ENCODE measurements at places on chromosomes 5 and 9. TPM values are rescaled to one million over a fixed set of nuclear protein-coding genes. Genes with fewer than 3 reads are reported as not detected.

GPR21 gene
- 0.28 TPM for total RNA-seq

C9orf152 gene
- total RNA-seq: not detected

C5orf24 gene
- total RNA-seq: 29.8 TPM

PPWD1 gene
- total RNA-seq: 30.8 TPM

PCDHA10 gene
- under 0.01 TPM for total RNA-seq

FCN2 gene
- total RNA-seq: not detected

AGXT2 gene
- not detected for total RNA-seq

ACER2 gene
- total RNA-seq: 1.6 TPM

- H3K27me3 ChIP-seq: no peaks in the 10 kb centered on the region
- H3K4me3 ChIP-seq: no peak overlapping the region
- H3K27ac ChIP-seq: no peak overlapping the region
- no peaks in the 10 kb centered on the region for H3K4me1 ChIP-seq
Measured at GRCh38 chr9:93254806-93255493, 71.0 kb downstream of the WNK2 start.

- H3K4me3 ChIP-seq: no peak overlapping the region
- H3K36me3 ChIP-seq: no peaks in the 10 kb centered on the region
- DNase-seq: no peak
- no peaks in the 10 kb centered on the region for H3K4me1 ChIP-seq
Measured at GRCh38 chr9:27352457-27353165, 55.7 kb upstream of the EQTN start.

GRCh38 chr5:34716986-34717385 is 60.9 kb downstream of the RAI14 start:
- no peak overlapping the region for H3K4me3 ChIP-seq
- peaks cover 36% of the 10 kb centered on the region for H3K4me1 ChIP-seq
- no peaks in the 10 kb centered on the region for H3K27me3 ChIP-seq
- peak overlapping the region; percentile 77 for H3K27ac ChIP-seq
- DNase-seq: peak; percentile 85

- no peak overlapping the region for H3K27ac ChIP-seq
- H3K27me3 ChIP-seq: peaks cover 48% of the 10 kb centered on the region
- no peak overlapping the region for H3K4me3 ChIP-seq
- H3K4me1 ChIP-seq: peaks cover 2% of the 10 kb centered on the region
- no peaks in the 10 kb centered on the region for H3K36me3 ChIP-seq
Measured at GRCh38 chr5:138645778-138646575, 70.8 kb upstream of the HSPA9 start.

- no peak for DNase-seq
- H3K27me3 ChIP-seq: peaks cover 6% of the 10 kb centered on the region
- no peaks in the 10 kb centered on the region for H3K4me1 ChIP-seq
- no peak overlapping the region for H3K4me3 ChIP-seq
- no peak overlapping the region for H3K27ac ChIP-seq
Measured at GRCh38 chr9:99660191-99660636, 161.5 kb upstream of the NR4A3 start.

GRCh38 chr5:179233909-179234562 is 111.2 kb downstream of the ADAMTS2 start:
- no peak overlapping the region for H3K4me3 ChIP-seq
- no peak for DNase-seq
- H3K36me3 ChIP-seq: peaks cover 9% of the 10 kb centered on the region
- H3K27me3 ChIP-seq: no peaks in the 10 kb centered on the region
- no peak overlapping the region for H3K27ac ChIP-seq
- H3K4me1 ChIP-seq: peaks cover 9% of the 10 kb centered on the region

- peak overlapping the region; percentile 94 for H3K27ac ChIP-seq
- peak; percentile 90 for DNase-seq
- H3K4me1 ChIP-seq: peaks cover 12% of the 10 kb centered on the region
- H3K27me3 ChIP-seq: no peaks in the 10 kb centered on the region
- H3K4me3 ChIP-seq: no peak overlapping the region
Measured at GRCh38 chr9:70954126-70954525, 167.3 kb downstream of the TRPM3 start.

DNA sequence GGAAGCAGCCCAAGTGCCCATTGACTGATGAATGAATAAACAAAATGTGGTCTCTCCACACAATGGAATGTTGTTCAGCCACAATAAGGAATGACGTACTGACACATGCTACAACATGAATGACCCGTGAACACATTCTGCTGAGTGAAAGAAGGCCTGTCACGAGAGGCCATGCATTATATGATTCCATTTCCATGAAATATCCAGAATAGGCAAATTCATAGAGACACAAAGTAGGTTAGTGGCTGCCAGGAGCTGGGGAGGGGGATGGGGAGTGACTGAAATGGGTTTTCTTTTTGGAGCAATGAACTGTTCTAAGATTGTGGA is 41.4 kb downstream of the BICD2 start:
- no peaks in the 10 kb centered on the region for H3K27me3 ChIP-seq
- H3K4me3 ChIP-seq: no peak overlapping the region
- peaks cover 3% of the 10 kb centered on the region for H3K4me1 ChIP-seq
- peak; percentile 71 for DNase-seq
- H3K27ac ChIP-seq: no peak overlapping the region
- H3K36me3 ChIP-seq: peaks cover 54% of the 10 kb centered on the region

DNA sequence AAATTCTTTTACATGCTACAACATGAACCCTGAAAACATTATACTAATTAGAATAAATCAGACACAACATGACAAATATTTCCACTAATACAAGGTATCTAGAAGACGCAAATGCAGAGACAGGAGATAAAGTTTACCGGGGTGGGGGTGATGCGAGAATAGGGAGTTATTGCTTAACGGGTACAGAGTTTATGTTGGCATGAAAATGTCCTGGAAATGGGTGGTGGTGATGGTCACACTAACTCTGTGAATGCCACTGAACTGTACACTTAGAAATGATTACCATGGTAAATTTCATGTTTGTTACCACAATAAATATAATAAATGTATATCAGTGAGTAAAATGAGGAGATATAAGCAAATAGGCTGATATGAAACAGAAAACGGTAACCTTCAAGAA is 132.7 kb downstream of the DCP2 start:
- DNase-seq: no peak
- H3K4me3 ChIP-seq: no peak overlapping the region
- H3K27ac ChIP-seq: no peak overlapping the region
- H3K4me1 ChIP-seq: no peaks in the 10 kb centered on the region
- H3K27me3 ChIP-seq: no peaks in the 10 kb centered on the region
- H3K36me3 ChIP-seq: peaks cover 6% of the 10 kb centered on the region

- no peak overlapping the region for H3K4me3 ChIP-seq
- no peak for DNase-seq
- no peaks in the 10 kb centered on the region for H3K36me3 ChIP-seq
- no peak overlapping the region for H3K27ac ChIP-seq
Measured at GRCh38 chr5:165157219-165157618, 1651.8 kb downstream of the MAT2B start.

GRCh38 chr9:86202338-86202882 is 57.0 kb downstream of the C9orf153 start:
- peaks cover 7% of the 10 kb centered on the region for H3K27me3 ChIP-seq
- no peaks in the 10 kb centered on the region for H3K4me1 ChIP-seq
- H3K27ac ChIP-seq: no peak overlapping the region
- H3K36me3 ChIP-seq: no peaks in the 10 kb centered on the region
- DNase-seq: peak; percentile 61

GRCh38 chr9:108347463-108348188 is 508.2 kb downstream of the ACTL7B start:
- DNase-seq: no peak
- no peaks in the 10 kb centered on the region for H3K27me3 ChIP-seq
- no peak overlapping the region for H3K27ac ChIP-seq

DNA sequence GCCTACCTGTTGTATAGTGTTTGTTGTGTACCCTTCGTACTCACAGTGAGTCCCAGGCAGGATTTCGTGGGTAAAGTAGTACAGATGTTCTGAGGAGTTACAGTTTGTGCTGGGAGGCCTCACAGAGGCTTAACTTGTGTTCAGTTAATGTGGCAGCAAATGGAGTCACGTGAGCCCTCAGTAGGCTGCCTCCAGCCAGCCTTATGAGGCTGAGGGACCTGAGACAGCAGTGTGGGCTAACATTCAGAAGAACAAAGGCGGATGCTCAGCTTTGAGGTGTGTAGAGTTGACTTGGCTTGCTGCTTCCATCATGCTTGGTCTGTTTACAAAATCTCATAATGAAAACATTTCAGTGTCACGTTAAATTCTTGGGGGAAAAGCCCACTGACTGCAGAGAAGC is 118.1 kb downstream of the TRIO start:
- H3K27ac ChIP-seq: peak overlapping the region; percentile 16
- H3K4me1 ChIP-seq: peaks cover 53% of the 10 kb centered on the region
- no peaks in the 10 kb centered on the region for H3K27me3 ChIP-seq

DNA sequence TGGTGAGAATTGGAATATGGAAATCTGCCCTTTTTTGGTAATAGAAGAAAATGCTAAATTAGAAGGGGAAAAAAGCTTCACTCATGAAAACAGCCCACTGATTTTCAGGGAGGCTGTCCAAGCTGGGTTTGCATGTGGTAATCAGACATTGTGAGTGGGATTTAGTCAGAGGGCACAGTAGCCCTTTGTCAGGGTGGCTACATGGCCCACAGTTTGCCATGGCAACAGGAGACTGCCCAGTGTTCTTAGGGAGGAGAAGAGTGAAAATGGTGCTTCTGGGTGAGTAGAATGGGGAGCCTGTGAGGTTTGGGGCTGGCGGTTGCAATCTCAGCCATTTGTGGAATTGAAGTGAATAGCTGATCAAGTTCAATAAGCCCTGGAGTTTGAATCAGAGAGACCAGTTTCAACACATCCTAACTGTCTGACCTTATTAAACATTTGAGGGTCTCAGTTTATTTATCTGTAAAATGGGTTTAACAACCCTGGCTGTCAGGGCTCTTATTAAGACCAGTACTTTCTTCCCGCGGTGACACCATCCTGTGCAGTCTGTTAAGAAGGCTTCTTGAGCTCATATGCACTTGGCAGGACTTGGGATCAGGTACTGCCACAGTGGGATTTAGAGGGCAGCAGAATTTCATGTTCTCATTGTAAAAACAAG is 107.6 kb upstream of the TNC start:
- no peaks in the 10 kb centered on the region for H3K4me1 ChIP-seq
- H3K27ac ChIP-seq: no peak overlapping the region
- DNase-seq: no peak
- no peaks in the 10 kb centered on the region for H3K27me3 ChIP-seq
- H3K4me3 ChIP-seq: no peak overlapping the region

Data from IMR-90 (cell line).